ENCODE measurements at places on chromosomes 5 and 9.

DNA sequence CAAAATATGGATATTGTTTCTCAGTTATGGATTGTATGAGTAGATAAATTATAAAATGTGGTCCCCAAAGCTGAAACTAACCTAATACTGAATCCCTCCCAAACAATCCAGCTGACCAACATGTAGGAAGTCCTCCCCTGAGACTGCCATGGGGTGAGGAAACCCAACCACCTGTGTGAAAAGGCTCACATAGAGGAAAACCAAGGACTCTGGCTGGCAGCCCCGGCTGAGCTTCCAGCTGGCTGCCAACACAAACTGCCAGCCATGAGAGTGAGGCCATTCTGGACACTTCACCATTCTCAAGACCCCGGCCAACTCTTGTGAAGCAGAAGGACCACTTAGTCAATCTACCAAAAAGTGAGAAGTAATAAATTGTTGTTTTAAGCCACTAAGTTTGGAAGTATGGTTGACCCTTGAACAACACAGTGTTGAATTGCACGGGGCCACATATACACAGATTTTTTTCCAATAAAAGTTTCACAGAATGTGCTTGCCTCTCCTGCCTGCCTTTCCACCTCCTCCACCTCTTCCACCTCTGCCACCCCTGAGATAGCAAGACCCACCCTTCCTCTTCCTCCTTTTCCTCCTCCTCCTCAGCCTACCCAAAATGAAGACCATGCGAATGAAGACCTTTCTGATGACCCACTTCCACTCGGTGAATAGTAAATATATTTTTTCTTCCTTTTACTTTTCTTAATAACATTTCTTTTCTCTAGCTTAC is 15.3 kb upstream of the NRG2 start:
- no peak for DNase-seq

- no peak for DNase-seq
These were observed 53.1 kb upstream of the ANKRD55 start for GRCh38 chr5:56286015-56286884.

GRCh38 chr9:98551511-98552286 is 157.0 kb downstream of the GABBR2 start:
- DNase-seq: no peak

- DNase-seq: no peak
These were observed 845.3 kb upstream of the PTPRD start for GRCh38 chr9:11457825-11458790.

GRCh38 chr5:18397891-18398290 is 763.6 kb downstream of the TAF11L14 start:
- no peak for DNase-seq

DNA sequence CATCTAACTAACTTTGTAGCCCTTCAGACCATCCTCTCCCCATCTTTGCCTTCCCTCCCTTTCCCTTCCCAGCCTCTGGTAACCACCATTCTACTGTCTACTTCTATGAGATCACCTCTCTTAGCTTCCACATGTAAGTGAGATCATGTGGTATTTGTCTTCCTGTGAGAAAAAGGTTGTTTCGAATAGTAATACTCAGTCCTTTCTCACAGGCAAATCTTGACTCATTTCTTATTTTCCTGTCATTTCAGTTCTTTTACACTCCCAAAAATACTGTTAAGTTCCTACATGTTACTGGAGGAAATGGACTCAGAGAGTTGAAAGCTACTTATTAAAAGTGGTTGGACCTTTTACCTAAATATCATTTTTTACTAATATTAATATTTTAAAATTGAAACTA is 82.1 kb downstream of the SLF1 start:
- DNase-seq: no peak

- no peak for DNase-seq
These were observed 13.6 kb downstream of the PRPF4 start for GRCh38 chr9:113289091-113289490.

DNA sequence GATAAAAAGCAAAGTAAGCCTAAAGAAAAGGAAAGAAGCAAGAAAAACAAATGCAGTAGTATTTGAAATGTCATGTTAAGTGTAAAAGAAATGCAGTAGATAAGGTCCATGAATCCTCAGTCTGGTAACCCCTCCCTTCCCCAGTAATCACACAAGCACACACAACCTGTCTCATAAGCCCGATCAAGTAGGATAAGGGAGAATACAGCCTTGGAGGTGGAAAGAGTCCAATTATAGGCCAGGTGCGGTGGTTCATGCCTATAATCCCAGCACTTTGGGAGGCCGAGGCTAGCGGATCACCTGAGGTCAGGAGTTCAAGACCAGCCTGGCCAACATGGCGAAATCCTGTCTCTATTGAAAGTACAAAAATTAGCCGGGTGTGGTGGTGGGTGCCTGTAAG is 117.9 kb downstream of the GADD45G start:
- DNase-seq: no peak

DNA sequence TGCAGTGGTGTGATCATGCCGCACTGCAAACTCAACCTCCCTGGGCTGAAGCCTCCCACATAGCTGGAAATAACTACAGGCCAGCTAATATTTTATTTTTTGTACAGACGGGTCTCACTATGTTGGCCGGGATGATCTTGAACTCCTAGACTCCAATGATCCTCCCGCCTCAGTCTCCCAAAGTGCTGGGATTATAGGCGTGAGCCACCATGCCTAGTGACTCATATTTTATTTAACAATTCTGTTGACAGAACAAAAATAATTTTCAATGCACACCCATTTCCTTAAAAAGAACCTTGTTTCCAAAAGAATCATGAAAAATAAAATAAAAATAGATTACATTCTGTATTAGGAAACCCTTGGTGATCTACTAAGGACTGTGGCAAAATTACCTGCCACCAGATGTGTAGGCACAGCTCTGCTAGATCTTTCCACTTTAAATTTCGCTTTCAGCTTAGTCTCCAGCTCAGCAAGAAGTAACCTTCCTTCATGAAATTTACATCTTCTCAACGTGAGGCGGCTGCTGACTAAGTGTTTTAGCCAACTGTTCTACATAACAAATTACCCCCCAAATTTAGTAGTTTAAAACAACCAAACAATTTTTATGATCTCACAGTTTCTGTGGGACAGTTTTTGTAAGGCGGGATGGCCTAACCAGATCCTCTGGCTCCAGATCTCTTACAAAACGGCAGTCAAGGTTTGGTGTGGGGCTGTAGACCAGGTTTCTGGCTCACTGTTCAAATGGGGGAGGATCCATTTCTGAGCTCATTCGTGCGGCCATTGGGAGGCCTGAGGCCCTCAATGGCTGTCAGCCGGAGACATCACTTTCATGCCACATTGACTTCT is 32.6 kb upstream of the GOLPH3 start:
- no peak for DNase-seq

DNA sequence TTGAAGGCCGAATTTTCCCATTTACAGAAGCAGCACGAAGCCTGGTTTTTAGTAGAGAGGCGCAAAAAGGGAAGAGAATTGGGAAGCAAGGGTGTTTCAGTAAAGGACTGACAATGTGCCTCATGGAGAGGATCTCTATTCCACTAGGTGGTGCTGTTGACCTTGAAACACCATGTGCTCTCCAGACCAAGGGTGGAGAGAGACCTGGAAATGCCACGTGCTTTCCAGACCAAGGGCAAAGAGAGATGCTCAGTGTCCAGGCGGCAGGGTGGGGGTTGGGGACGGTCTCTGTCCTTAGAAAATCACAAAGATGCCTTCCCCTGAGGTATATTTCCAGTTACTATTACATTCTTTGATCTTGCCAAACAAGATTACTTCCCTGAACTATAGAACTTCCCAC is 425.3 kb downstream of the CSNK1G3 start:
- no peak for DNase-seq

GRCh38 chr9:133527444-133527920 is 2.7 kb upstream of the MYMK start:
- DNase-seq: peak; percentile 89

DNA sequence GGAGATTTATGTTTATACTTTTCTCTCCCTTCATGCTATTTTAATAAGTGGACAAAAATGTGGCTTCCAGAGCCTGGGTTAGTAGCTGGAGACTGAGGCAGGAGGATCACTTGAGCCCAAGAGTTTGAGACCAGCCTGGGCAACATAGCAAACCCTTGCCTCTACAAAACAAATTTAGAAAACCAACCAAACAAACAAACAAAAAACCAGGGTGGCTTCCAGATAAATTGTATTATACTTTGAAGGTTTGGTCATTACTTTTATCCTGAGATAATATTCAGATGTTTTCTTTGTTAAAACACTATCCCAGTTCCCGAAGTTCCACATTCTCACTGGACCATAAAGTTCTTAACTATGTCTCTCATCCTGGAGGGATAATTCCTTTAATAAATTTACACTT is 46.0 kb downstream of the ALDH1A1 start:
- DNase-seq: no peak

GRCh38 chr5:98391921-98392625 is 381.4 kb upstream of the RGMB start:
- DNase-seq: no peak

DNA sequence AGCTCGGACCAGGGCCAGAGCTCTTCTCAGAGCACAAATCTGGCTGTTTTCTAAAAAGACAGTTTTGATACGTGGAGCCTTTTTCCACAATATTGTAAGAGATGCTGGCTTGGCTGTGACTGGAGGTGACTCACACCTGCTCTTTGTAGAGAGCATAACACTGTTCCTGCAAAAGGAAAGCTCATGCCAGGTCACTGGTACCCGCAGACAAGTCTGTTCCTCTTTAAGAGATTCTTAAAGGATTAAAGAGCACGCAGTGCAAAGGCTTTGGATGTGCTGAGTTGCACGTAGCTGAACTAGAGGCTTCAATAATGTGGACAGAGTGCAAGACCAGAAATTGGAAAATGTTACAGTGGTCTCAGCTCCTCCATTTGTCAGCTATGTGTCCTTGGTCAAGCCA is 19.0 kb downstream of the ACTL7B start:
- no peak for DNase-seq

DNA sequence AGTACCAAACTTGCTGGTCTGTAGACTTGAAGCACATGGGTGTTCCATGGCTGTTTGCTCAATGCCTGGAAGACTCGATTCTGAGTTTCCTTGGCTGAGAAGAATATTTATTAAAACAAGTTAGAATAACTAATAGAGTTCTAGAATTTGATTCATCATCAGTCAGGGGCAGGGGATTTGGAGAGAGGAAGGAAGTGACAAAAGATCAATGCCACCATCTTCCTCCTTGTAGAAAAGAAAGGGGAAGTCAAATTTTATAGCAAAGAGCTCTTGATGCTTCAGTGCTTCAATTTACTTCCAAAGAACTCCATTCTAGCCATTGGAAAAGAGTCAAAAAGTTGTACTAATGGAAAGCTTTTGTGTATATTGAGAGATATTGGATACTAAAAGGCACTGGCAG is 236.3 kb downstream of the MCTP1 start:
- DNase-seq: no peak

DNA sequence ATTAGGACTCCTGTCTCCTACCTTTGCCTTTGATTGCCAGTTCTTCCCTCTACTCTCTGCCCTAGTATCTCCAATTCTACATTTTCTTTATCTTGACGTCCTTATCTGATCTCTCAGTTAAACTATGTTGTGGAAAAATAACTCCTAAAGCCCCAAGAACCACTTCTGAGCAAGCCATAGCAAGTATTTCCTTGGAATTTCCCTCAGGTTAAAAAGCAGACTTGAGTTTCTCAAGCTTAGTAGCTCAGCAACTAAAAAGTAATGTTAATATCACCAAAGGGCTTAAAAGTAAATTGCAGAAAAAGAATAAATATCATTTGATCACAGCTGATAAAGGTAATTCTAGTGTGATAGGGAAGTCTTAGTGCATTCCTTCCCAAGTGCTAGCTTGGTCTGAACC is 13.2 kb upstream of the HSPB3 start:
- no peak for DNase-seq

DNA sequence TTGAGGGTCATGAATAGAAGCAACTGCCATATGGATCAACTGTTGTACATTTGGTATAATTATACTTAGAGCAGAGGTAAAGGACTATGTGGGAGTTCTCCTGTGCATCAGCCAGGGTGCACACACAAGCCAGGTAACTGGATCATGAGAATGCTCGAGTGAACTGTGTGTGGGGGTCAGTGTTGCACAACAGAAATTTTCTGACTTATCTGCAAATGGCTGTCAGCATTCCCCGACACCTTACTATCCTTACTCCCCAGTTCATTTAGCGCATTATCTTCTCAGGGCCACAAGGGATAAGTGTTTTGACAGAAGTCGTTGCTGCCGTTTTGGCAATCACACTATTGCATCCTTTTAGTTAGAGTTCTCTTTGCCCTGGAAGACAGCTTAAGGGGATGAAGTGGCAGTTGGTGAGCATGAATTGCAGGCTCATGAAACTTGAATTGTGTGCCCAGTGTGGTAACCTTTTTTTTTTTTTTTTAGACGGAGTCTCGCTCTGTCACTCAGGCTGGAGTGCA is 1.7 kb downstream of the CANX start:
- no peak for DNase-seq

GRCh38 chr5:40733434-40733833 is 22.3 kb downstream of the TTC33 start:
- no peak for DNase-seq

- DNase-seq: peak; percentile 49
These were observed 1.0 kb downstream of the EGR1 start for GRCh38 chr5:138466125-138466899.

- DNase-seq: no peak
These were observed 414.1 kb upstream of the CLINT1 start for GRCh38 chr5:158273035-158273434.

GRCh38 chr5:135382106-135382790 is 16.8 kb downstream of the MACROH2A1 start:
- DNase-seq: no peak

DNA sequence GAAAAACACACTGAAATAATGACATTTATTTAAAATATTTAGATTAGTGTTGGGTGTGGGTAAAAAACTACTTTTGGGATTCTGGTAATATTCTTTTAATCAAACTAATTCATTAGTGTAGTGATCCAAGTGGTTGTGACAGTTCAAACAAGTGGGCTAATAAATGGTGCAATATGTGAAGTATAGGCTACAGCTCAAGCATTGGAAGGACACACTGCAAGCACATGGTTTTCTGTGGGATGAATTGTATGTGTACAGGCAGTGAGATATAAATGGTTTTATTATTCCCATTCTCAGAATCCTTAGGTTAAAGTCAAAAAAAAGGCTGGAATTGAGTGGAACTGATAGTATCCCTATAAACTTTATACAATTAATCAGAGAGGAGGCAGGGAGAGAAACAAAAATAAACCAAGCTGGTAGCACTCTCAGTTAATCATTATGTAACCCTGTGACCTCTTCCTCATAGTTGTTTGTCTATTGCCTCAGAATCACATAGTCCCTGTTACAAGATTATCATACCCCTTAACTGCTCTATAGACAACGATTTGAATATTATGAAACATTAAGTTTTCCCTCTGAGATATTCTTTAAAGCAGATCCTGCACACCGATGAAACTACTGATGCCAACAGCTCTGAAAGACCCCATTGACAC is 1755.4 kb upstream of the ACO1 start:
- DNase-seq: no peak

- DNase-seq: no peak
These were observed 4.3 kb upstream of the RIC1 start for GRCh38 chr9:5624655-5625054.
